ENCODE measurements at places on chromosomes 6 and 20.

DNA sequence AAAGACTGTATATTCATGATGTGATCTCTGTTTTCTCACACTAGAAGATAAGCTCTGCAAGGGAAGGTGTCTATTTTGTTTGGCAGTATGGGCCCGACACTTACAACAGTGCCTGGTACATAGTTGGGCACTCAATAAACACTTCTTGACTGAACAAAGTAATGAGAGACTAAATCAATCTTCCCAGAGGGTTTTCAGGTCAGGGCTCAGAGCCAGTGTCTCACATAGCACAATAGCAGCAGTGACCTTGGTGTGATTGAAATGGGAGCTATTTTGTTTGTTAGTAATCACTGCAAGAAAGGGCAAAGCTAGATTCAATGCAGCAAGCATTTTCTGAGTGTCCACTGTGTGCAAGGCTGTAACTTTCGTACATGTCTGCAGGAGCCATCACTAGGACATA is 26.4 kb upstream of the GCM1 start:
- DNase-seq: no peak

DNA sequence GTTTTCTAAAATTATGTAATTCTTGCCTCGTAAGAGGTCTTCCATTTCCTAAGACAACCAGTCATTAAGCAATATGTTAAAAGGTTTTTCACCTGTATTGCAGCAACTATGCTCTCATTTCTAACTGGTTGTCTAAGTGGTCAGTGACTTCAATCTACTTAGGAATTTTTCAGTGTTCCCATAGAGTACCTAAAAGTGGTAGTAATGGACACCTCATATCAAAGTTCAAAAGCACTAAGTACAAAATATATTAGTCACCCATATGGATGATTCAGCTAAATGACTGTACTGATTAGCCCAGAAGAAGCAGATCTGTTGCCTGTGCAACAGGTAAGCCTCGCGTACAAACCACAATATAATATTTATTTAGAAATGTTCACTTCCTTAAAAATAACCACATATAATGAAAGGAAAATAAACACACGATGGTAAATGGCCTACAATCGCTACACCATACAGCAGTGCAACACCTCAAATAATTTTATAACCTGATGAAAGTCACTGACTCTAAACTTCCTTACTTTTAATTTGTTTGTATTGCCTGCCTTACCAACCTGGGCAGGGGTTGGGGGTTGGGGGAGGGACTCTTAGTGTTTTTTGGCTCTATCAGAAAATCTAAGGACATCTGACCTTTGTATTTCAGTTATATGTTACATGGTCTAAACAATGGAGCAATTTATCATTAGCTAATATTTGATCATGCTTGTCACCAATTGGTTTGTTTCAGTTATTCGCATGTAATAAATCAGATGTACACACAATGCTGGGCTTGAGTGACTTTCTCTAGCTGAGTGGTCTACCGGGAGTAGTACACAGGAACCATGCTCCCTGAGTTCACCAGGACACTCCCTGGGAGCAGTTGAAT is 105.9 kb downstream of the HIVEP2 start:
- DNase-seq: no peak

DNA sequence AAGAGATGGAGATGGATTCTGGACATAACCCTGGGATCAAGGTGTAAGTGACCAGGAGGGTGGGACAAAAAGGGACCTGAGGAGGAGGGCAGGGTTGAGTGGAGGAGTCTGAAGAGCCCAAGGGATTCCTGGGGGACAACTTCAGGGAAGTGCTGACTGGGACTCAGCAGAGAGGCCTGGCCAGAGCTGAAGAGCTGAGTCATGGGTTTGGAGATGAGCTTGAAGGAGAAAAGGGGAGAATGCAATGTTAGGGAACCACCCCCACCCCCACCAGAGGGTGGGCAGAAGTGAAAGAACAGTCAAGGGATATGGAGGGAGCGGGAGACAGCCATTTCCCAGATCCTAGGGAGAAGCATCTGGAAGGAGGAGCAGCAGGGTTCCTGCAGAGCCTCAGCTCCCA is 55.2 kb downstream of the INSM1 start:
- no peak for DNase-seq

- no peak for DNase-seq
These were observed 31.3 kb upstream of the ZSCAN23 start for GRCh38 chr6:28474441-28475219.

GRCh38 chr6:133548423-133549159 is 307.4 kb downstream of the EYA4 start:
- no peak for DNase-seq

DNA sequence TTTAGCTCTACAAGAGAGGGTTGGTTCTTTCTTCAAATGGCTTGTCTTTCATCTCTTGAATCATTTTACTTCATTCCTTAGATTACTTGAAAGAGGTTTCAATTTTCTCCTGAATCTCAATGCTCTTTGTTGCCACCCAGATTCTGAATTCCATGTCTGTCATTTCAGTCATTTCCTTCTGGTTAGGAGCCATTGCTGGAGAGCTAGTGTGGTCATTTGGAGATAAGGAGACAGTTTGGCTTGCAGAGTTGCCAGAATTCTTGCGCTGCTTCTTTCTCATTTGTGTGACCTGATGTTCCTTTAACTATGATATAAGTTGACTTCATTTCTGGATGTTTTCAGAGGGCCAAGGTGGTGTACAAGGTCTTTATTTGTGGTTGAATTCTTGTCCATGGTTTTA is 157.8 kb downstream of the SLC22A3 start:
- no peak for DNase-seq
